CD4-positive, alpha-beta T cell treated with Interleukin-4 for 4 hours (primary cell): ENCODE measurements at places on chromosomes 3 and 15.

DNA sequence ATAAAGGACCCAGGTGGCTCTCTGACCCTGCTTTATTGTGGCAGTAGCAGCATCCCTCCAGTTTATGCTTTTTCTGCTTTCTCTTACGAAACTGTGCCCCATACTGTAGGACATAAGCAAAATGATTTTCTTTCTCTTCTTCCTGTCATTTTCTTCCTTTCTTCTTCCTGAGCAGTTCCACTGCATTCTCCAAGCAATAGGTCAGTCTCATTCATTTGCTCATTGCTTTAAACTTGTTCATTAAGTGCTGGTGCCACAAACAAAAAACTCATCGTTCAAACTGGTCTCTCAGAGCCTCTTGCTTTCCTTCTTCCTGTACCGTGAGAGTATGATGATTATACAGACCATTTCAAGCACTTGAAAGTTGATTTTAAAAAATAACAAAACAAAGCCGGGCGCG is 66.8 kb downstream of the PDE8A start:
- DNase-seq, result no peak

DNA sequence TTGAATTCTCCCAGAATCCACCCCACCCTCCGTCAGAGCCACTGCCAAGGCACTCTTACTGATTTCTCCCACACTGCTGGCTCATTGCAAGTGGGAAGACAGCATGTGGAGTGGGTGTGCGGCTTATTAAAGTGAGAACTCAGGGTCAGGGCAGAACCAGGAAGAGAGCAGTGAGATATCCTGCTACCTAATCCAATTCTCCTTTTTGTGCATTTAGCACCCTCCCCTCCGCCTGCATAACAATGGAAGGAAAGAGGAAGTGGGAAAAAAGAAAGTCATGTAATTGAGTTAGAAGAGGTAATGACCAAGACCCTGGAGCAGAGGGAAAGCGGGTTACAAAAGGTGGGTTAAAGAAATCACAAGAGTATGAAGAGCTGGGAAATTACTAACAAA is 27.8 kb upstream of the PIK3CB start:
- peak; percentile 7 for DNase-seq

DNA sequence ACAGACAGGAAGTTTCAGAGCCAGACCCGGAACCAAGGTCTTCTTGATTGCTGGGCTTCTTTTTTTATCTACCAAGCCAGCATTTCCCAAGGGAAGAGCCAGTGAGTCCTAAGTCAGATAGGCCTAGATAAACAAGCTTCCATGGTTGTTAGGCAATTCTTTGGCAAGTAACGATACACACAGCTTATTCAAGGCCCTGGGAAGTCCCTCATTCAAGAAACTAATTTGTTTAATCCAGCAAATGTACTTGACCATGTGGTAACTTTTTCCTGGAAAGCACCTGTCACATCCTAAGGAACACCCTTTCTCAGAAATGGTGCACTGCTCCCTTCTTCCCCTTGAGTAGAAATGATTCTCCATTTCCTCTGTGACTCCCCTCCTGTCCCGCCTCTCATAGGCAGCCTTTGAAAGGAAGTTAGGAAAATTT is 209.9 kb downstream of the ITPR1 start:
- DNase-seq, result no peak

DNA sequence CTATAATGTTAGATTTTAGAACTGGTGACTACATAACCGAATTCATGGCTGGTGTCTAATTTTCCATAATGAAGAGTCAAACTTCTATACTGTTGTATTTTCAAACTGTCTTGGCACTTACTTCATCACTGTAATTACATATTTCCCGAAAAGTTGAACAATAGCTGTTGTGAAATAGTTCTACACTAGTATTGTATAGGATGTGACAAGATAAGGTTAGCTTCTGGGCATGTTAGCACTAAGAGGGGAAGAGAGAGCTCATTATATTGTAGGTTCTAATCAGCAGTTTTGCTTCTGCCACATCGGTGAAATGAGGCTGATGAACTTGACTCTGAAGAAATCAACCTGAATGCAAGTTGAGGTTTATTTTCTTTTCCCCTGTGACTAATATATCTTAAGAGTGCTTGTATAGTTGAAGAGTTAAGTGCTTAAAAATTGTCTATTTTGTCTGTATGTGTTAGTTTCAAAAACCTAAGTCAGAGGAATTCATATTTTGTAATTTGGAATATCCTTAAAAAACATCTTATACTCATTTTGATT is 8.9 kb downstream of the GYG1 start:
- DNase-seq, result no peak

GRCh38 chr3:52679811-52680210 is 5.9 kb downstream of the PBRM1 start:
- no peak for DNase-seq
